Upper lobe of right lung (tissue), 1 donor: ENCODE measurements at places on chromosomes 2 and 18. TPM values are rescaled to one million over a fixed set of nuclear protein-coding genes. Genes with fewer than 3 reads are reported as not detected.

DNA sequence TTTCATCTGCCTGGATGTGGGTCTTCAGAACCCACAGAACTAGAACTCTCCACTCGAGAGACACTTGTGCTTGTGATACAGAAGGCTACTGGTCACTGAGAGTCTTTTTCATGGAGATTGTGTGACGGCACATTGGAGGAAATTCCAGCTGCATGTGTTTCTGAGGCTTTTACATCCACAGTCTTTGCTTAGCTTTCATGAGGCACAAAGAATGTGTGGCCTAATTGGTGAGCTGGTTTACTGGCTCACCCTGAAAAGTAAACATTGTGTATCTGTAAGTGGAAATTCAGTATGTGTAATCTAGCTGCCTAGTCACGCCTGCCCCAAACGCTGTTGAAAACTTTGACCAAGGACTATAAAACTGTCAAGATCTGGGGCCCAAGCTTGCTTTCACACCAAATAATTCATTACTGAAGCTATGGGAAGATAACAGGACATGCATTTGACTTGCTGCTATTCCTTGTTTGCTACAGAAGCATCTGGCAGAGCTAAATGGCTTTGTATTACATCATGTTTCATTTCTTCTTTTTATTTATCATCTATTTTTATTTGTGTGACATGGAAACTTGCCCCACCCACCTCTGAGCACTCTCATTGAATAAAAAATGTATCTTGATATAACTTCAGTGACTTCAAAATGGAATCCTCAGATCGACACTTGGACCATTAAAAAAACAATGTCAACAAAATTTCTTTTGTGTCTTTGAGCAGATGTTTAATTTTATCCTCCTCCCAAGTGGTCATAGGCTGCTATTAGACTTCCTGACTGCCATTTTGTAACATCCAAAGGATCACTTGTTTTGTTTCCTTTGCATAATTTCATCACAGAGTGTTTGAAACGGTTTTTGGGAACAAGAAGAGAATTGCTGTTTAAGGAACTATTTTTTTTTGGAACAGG is 80.2 kb downstream of the EFEMP1 start:
- no peak overlapping the region for H3K4me3 ChIP-seq
- DNase-seq: no peak
- H3K27ac ChIP-seq: peak overlapping the region; percentile 47
- peaks cover 20% of the 10 kb centered on the region for H3K4me1 ChIP-seq
- H3K36me3 ChIP-seq: no peaks in the 10 kb centered on the region

DNA sequence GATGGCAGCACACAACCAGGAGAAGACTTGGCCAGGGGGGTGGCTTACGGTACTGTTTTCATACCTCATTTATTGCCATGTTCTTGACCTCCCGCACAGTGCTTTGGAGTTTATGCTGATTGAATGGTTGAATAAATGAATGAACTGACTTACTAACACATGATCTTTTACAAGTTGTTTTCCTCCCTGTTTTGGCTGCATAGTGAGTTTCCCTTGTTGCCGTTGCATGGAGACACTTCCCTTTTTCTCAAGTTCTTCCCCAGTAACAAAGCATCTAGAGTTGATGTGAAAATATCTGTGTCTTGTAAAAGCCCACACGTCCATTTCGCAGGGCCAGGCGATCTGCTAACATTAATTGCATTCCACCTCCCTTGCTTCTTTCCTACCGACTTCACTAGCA is 35.7 kb upstream of the RAB1A start:
- no peak overlapping the region for H3K27ac ChIP-seq
- peaks cover 9% of the 10 kb centered on the region for H3K4me1 ChIP-seq
- H3K4me3 ChIP-seq: no peak overlapping the region
- no peaks in the 10 kb centered on the region for H3K36me3 ChIP-seq
- DNase-seq: no peak
- no peaks in the 10 kb centered on the region for H3K27me3 ChIP-seq

- no peaks in the 10 kb centered on the region for H3K36me3 ChIP-seq
- H3K4me1 ChIP-seq: no peaks in the 10 kb centered on the region
- H3K27ac ChIP-seq: no peak overlapping the region
- H3K27me3 ChIP-seq: no peaks in the 10 kb centered on the region
- no peak overlapping the region for H3K4me3 ChIP-seq
These were observed 1081.2 kb downstream of the SOCS6 start for GRCh38 chr18:71370095-71370494.

DNA sequence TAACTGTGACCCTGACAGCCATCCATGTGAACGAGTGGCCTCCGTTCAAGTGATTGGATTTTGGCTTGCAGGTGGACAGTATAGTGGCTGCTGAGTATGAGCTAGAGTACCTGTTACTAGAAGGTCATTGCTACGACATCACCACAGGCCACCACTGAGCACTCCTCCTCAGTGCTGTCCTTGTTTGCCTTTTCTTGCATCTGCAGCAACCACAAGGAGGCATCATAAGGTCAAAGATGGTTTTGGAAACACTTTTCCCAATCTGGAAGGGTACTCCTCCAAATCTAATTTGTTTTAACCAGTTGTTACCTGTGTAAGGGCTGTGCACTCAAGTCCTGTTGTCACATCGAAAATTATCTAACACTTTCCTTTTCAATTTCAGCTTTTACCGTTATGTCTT is 81.2 kb downstream of the UGGT1 start:
- H3K4me3 ChIP-seq: no peak overlapping the region
- H3K4me1 ChIP-seq: no peaks in the 10 kb centered on the region
- no peak overlapping the region for H3K27ac ChIP-seq
- DNase-seq: no peak

DNA sequence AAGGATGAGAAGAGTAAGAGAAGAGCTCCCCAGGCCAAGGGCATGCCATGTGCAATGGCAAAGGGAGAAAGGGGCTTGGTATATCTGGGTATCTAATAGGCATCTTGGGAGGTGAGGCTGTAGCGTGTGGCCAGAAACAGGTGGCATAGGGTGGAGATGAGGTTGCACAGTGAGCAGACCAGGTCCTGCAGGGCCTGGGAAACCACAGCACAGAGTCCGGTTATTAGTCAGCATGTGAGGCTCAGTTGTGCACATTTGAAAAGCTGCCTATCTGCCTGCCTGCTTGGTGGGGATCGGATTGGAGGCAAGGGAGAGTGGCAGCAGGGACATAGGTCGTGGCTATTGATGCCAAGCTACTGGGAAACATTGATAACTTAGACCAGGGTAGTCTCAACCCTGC is 190.6 kb downstream of the TPGS2 start:
- no peak overlapping the region for H3K4me3 ChIP-seq
- H3K27ac ChIP-seq: no peak overlapping the region
- no peak for DNase-seq

DNA sequence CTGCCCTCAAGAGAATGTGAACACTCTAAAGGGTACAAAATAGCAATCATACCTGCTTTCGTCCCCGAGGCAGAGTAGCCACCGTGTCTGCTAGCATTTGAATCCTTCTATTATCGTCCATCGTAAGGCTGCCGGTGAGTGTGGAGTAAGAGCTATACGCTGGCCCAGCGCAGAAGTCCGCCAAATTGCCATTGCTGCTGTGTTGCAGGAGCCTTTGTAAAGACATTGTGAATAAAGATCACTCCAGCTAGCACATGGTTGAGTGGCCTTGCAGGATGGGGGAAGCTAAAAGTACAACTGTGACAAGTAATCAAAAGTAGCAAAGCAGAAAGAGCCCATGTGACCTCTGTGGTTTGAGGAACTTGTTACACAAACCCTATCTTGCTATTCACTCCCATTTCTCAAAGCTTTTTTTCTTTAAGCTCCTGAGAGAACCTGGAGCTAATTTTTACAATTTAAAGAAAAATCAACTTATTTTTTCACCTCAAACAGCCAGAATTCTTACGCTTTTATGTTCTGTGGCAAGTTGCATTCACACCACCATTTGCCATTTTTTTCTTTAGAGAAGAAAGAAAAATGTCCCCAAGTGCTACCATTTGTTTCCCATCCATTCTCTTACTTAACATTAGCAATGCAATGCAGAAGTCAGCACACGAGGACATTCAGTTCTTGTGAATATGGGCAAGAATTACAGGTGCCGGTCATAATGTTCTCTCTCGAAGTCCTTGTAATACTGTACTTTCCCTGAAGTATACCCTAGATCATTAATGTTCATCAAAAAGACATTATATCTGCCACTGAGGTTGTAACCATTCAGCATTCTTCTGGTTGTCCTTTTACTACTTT is at the start of gene CYTIP:
Gene CYTIP (minus strand): TSS at position 295 of the 846 bp plus-strand sequence. CDS start 69 bp downstream, at position 226.
- H3K36me3 ChIP-seq: no peaks in the 10 kb centered on the region
- H3K4me3 ChIP-seq: peak within 1 kb of the TSS; percentile 54
- no peaks in the 10 kb centered on the region for H3K27me3 ChIP-seq
- H3K4me1 ChIP-seq: no peaks in the 10 kb centered on the region
- peak; percentile 61 for DNase-seq

DNA sequence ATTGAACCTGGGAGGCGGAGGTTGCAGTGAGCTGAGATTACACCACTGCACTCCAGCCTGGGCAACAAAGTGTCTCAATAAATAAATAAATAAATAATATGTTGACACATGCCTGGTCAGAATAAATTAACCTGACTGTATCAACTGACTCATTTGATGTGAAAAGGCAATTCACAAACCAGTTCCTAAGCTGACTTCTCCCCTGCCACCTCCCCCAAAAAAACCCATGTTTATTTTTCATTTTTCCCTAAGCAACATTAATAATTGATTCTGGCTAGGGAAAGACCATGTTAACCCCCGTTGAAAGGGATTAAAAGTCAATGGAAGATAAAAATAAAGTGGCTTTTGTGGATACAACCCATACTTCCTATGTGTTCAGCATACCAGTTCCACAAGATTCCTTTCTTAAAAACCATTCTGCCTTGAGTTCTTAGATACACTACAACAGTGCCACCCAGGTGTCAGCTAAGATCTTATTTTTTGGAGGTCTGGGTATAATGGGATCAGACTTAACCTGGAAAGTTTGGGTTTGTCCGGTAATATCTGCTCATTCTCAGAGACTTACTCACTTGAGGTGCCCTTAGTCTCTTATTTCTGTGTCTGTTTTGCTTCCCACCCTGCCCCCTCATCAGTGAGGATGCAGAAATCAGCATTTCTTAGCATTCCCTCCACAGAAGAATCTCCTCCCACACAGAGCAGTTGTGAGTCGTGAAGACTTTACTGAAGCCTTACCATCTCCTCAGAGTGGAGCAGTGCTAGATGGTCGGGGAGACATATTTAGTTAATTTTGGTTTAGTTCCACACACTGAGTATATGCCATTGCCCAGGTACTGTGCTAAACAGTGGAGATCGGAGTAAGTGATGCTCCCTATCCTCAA is 10.1 kb upstream of the MCFD2 start:
- no peaks in the 10 kb centered on the region for H3K4me1 ChIP-seq
- no peak for DNase-seq
- H3K36me3 ChIP-seq: no peaks in the 10 kb centered on the region
- no peak overlapping the region for H3K4me3 ChIP-seq
- H3K27me3 ChIP-seq: no peaks in the 10 kb centered on the region

OSR1 gene
- total RNA-seq: 9.7 TPM

GAL3ST2 gene
- total RNA-seq: not detected
